Hair follicular keratinocyte (primary cell): ENCODE measurements at places on chromosomes 3 and 15. TPM values are rescaled to one million over a fixed set of nuclear protein-coding genes. Genes with fewer than 3 reads are reported as not detected.

The DPPA2 gene
- total RNA-seq = not detected in 2 replicates

The LRRC49 gene
- total RNA-seq = 6.7 and 13.7 TPM in 2 replicates

The COL6A5 gene
- total RNA-seq = not detected in 2 replicates

The SAMMSON gene
- total RNA-seq = not detected in 2 replicates

The PLA2G4B gene
- 0.23 and 1.7 TPM in 2 replicates for total RNA-seq

The CHRM5 gene
- total RNA-seq = not detected in 2 replicates

The GOLGA6L10 gene
- 0.23 TPM in 2 replicates for total RNA-seq

The RPP14 gene
- total RNA-seq = 9.0 and 12.5 TPM in 2 replicates

The SAMD7 gene
- not detected in 2 replicates for total RNA-seq

The THSD4 gene
- total RNA-seq = 38.0 and 81.8 TPM in 2 replicates

The SPCS1 gene
- 145 and 216 TPM in 2 replicates for total RNA-seq

The GUCA1C gene
- not detected in 2 replicates for total RNA-seq

The CATSPER2 gene
- 0.46 and 0.78 TPM in 2 replicates for total RNA-seq

The GCNT3 gene
- total RNA-seq = 0.16 TPM in 1 of 2 replicates, not detected in the other

The IL16 gene
- total RNA-seq = not detected in 2 replicates

The DNAJC13 gene
- total RNA-seq = 18.5 and 19.0 TPM in 2 replicates

The BTD gene
- total RNA-seq = 16.7 and 17.2 TPM in 2 replicates

The GRK7 gene
- total RNA-seq = not detected in 2 replicates

The MORC1 gene
- not detected in 2 replicates for total RNA-seq

The GATA2 gene
- not detected in 2 replicates for total RNA-seq

The RARB gene
- 0.42 TPM in 1 of 2 replicates, not detected in the other for total RNA-seq

The GOLGA8H gene
- total RNA-seq = 0.08 and 0.15 TPM in 2 replicates

The HMCES gene
- total RNA-seq = 45.1 and 50.8 TPM in 2 replicates

The FRMD5 gene
- total RNA-seq = 1.3 and 2.5 TPM in 2 replicates

The NKTR gene
- total RNA-seq = 9.2 and 15.5 TPM in 2 replicates

The SMAD6 gene
- 0.04 TPM in 1 of 2 replicates, not detected in the other for total RNA-seq

The CMSS1 gene
- 20.0 and 46.5 TPM in 2 replicates for total RNA-seq

The RETNLB gene
- total RNA-seq = not detected in 2 replicates

The ANKUB1 gene
- total RNA-seq = 0.04 and 0.31 TPM in 2 replicates

The DAPK2 gene
- total RNA-seq = 1.2 and 2.0 TPM in 2 replicates

The MYH15 gene
- total RNA-seq = 0.23 and 0.31 TPM in 2 replicates

The COL7A1 gene
- 121 and 323 TPM in 2 replicates for total RNA-seq

The RLBP1 gene
- total RNA-seq = not detected in 2 replicates

The CX3CR1 gene
- total RNA-seq = not detected in 2 replicates

The SLC51B gene
- total RNA-seq = not detected in 2 replicates

The STRC gene
- 0.49 TPM in 1 of 2 replicates, not detected in the other for total RNA-seq

The SETMAR gene
- 5.9 and 10.6 TPM in 2 replicates for total RNA-seq

The SYNM gene
- 0.78 and 1.7 TPM in 2 replicates for total RNA-seq

The ROBO1 gene
- 16.6 and 20.8 TPM in 2 replicates for total RNA-seq

The FETUB gene
- total RNA-seq = not detected in 2 replicates

The CLSTN2 gene
- 0.53 TPM in 1 of 2 replicates, not detected in the other for total RNA-seq

The MAPKAPK3 gene
- total RNA-seq = 113 and 116 TPM in 2 replicates

The IMPG2 gene
- 0.04 TPM in 1 of 2 replicates, not detected in the other for total RNA-seq

The KLHL18 gene
- 13.8 and 14.5 TPM in 2 replicates for total RNA-seq

The TTC21A gene
- total RNA-seq = 0.55 and 0.57 TPM in 2 replicates

The CYP8B1 gene
- total RNA-seq = not detected in 2 replicates

The SUCNR1 gene
- not detected in 2 replicates for total RNA-seq

The GRIP2 gene
- total RNA-seq = 0.16 TPM in 1 of 2 replicates, not detected in the other

The WDR76 gene
- 6.6 and 14.5 TPM in 2 replicates for total RNA-seq

The ADPRH gene
- 1.5 TPM in 2 replicates for total RNA-seq

The GABRB3 gene
- total RNA-seq = 1.1 and 1.8 TPM in 2 replicates
